ENCODE measurements at places on chromosomes 12 and 14.

GRCh38 chr14:51786227-51786626, 74.2 kb upstream of the GNG2 start:
- no peak for DNase-seq

DNA sequence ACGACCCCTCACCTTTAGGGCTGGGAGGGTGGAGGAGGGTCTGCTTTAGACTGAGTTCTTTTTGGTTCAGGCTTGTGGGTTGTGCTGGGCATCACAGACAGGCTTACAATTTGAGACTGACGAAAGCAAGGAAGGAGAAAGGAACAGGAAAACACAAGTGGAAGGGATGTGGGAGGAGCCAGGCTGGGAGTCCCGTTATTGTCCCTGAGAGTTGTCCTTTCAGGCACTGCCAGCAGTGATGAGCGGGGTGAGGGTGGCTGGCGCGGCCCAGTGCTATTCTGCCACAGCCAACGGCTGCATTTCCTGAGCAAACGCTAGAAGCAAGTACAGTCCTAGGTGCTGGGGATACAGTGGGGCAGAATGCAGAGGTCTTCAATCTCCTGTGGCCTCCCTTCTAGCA, 29.2 kb upstream of the TSPAN9 start:
- no peak for DNase-seq

DNA sequence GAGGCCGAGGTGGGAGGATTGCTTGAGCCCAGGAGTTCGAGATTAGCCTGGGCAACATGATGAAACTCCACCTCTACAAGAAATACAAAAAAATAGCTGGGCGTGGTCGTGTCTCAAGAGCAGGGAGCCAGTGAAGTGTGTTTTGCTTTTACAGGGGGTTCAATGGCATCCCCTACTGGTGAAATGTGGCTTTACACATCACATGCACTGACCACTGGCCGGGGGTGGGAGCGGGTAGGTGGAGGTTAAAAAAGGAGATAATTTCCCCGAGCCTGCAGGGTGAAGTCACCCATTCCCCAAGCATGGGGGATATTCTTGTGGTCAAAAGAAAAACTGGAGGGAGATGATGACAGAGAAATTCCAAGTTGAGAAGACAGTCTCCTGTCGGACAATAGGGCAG, 63.6 kb upstream of the PWP1 start:
- DNase-seq, result no peak

- DNase-seq, result no peak
These were observed 29.4 kb upstream of the OXA1L start for GRCh38 chr14:22737052-22737451.
